ENCODE measurements at places on chromosomes 13 and 19. TPM values are rescaled to one million over a fixed set of nuclear protein-coding genes. Genes with fewer than 3 reads are reported as not detected.

The ZNF490 gene
- 3.2 TPM for total RNA-seq

- no peak for DNase-seq
These were observed 3.7 kb downstream of the PTOV1 start for GRCh38 chr19:49854378-49855263.

The IRGQ gene
- total RNA-seq, result 33.0 TPM

The COL5A3 gene
- total RNA-seq, result 5.6 TPM

DNA sequence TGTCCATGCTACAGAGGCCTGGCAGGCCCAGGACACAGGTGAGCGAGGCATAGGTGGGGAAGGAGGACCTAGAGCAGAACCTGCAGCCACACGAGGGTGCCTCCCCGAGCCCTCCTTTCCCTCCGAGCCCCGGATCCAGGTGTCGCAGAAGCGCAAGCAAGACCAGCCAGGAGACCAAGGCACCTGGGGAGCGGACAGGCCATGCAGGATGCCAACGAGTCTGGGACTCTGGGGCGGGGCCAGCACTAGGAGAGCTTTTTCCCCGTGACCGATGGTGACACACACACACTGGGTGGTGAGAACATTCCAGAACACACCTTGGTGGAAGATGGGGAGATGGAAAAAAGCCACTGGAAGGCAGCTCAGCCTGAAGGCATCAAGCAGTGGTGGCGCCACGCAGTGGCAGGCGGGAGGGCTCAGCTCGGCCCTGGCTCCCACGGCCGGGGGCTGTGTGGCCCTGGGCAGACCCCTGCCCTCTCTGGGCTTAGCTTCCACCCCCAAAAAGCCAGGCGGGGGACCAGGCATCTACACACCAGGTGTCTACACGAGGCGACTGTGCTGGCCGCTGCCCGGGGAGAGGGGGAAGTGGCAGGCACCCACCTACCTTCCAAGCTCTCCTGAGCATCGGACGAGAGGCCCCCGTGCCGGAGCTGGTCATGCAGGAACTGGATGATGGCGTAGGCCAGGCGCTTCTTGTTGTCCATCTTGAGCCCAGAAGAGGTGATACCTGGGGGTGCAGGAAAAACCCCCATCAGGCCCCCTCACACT lies 14.5 kb downstream of the SGTA start:
- no peak for DNase-seq

The ZNF570 gene
- 9.8 TPM for total RNA-seq

The TYROBP gene
- total RNA-seq, result 9.6 TPM

- no peak for DNase-seq
These were observed 17.7 kb upstream of the CSNK1G2 start for GRCh38 chr19:1923319-1923718.

The CDK8 gene
- 9.3 TPM for total RNA-seq
